ENCODE measurements at places on chromosomes 1 and 21. TPM values are rescaled to one million over a fixed set of nuclear protein-coding genes. Genes with fewer than 3 reads are reported as not detected.
A peak's percentile ranks its signal among the peaks of the same experiment; 100 is the strongest.

DNA sequence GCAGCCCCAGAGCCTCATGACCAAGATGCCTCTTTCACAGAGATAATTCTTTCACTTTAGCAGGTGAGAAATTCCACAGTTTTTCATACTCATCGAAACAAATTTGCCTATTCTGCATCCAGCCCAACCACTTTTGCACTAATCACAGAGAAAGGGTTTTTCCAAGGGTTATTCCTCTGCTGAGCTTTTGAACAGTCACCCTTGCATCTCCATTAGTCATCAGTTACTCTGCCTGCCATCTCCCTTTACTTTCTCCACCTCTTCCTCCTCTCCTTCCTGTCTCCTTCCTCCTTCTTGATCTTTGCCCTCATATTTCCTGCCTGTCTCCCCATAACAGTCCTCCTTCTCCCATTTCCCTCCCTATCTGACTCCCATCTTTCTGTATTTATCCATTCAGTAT lies 43.9 kb downstream of the FH start:
- H3K27me3 ChIP-seq, result no peaks in the 10 kb centered on the region
- no peaks in the 10 kb centered on the region for H3K36me3 ChIP-seq
- DNase-seq, result no peak
- no peaks in the 10 kb centered on the region for H3K4me1 ChIP-seq

- no peaks in the 10 kb centered on the region for H3K27me3 ChIP-seq
- no peaks in the 10 kb centered on the region for H3K36me3 ChIP-seq
- H3K4me3 ChIP-seq, result no peak overlapping the region
- no peaks in the 10 kb centered on the region for H3K4me1 ChIP-seq
- H3K27ac ChIP-seq, result no peak overlapping the region
Measured at GRCh38 chr1:94621802-94622201, 80.2 kb upstream of the F3 start.

DNA sequence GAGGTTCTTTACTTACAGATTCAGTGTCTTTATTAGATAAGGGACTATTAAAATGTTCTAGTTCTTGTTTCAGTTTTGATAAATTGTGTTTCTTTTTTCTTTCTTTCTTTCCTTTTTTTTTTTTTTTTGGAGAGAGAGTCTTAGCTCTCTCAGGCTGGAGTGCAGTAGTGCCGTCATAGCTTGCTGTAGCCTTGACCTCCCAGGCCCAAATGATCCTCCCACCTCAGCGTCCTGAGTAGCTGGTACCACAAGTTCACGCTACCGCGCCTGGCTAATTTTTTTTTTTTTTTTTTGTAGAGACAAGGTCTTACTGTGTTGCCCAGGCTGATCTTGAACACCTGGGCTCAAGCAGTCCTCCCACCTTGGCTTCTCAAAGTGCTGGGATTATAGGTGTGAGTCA lies 76.6 kb downstream of the TMEM200B start:
- H3K4me3 ChIP-seq, result no peak overlapping the region
- H3K4me1 ChIP-seq, result no peaks in the 10 kb centered on the region
- DNase-seq, result no peak
- H3K36me3 ChIP-seq, result peaks cover 31% of the 10 kb centered on the region

- no peak overlapping the region for H3K4me3 ChIP-seq
- DNase-seq, result no peak
- H3K36me3 ChIP-seq, result no peaks in the 10 kb centered on the region
- H3K27me3 ChIP-seq, result peaks cover 4% of the 10 kb centered on the region
- H3K4me1 ChIP-seq, result peaks cover 15% of the 10 kb centered on the region
Measured at GRCh38 chr1:10211805-10212410, 1.5 kb downstream of the KIF1B start.

DNA sequence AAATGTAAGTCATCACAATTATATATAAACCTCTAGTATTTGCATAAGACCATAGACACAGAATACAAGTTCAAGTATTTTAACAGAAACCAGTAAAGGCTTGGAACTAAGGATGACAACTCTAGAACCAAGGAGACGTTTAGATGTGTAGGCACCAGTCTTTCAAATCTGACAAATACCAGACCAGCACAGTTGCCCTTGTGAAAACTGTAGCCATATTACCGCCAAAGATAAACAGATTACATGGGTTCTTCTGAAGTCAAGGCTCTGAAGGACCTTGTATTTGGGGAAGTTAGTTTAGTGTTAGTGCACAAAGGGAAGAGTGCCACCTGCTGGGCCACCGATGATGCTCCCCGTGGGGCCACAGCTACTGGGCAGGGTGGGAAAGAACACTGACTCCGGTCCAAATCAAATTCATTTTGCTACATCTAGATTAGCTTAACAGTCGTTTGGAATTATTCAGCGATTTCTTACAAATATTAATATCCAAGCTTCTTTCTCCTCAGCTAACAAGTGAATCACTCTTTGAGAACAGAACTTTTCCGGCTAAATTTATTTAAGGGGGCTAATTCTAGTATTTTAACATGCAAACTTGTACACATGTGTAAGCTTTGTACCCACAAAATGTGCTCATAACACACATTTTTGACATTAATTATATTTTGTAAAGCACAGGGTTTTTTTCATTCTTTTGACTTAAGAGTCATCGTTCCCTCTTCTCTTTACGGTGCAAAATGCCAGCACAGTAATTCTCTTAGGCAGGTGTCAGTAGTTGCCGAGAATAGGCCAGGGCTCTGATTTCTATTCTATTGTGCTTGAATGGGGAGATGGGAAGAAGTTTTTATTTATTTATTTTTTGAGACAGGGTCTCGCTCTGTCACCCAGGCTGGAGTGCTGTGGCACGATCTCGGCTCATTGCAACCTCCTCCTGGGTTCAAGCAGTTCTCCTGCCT lies 8.0 kb upstream of the NIBAN1 start:
- no peaks in the 10 kb centered on the region for H3K4me1 ChIP-seq
- H3K27me3 ChIP-seq, result peaks cover 2% of the 10 kb centered on the region
- peak; percentile 88 for DNase-seq
- no peak overlapping the region for H3K27ac ChIP-seq
- H3K4me3 ChIP-seq, result no peak overlapping the region

DNA sequence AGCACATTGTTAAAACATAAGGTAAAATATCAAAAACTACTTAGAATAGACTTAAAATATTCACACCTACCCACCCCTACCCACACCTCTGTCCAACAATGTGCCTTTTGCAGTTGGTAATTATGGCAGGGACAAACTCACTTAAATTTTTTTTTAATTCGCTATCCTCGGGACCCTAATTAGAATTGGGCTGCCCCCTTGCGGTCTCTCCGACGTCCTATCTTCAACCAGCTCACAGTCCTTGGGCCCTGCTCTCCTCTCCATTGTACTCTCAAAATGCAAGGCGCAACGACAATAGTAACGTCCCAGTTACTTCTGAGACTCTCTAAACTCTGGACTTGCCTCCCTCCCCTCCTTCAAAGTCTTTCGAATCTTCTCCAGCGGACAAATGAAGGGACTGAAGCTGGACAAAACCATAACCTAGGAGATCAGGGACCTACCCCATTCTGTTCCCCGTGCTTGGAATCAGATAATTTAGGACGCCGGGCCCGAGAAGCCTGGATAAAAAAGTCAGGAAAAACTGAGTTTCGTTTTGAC lies 1.1 kb upstream of the CIART start:
- peaks cover 22% of the 10 kb centered on the region for H3K4me1 ChIP-seq
- no peaks in the 10 kb centered on the region for H3K36me3 ChIP-seq
- no peak overlapping the region for H3K27ac ChIP-seq
- peak overlapping the region; percentile 46 for H3K4me3 ChIP-seq
- no peak for DNase-seq
- no peaks in the 10 kb centered on the region for H3K27me3 ChIP-seq

DNA sequence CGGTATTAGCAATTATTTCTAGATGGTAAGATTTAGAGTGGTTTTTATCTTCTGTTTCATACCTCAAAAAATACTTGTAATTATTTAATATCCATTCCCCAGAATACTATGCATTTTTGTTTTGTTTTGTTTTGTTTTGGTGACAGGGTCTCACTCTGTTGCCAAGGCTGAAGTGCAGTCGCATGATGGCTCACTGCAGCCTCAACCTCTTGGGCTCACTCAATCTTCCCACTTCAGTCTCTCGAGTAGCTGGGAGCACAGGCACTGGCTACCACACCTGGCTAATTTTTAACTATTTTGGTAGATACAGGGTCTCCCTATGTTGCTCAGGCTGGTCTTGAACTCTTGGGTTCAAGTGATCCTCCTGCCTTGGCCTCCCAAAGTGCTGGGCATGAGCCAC lies 252.7 kb downstream of the AKT3 start:
- no peak overlapping the region for H3K4me3 ChIP-seq
- H3K27ac ChIP-seq, result no peak overlapping the region
- peaks cover 4% of the 10 kb centered on the region for H3K4me1 ChIP-seq
- no peaks in the 10 kb centered on the region for H3K27me3 ChIP-seq
- no peaks in the 10 kb centered on the region for H3K36me3 ChIP-seq

DNA sequence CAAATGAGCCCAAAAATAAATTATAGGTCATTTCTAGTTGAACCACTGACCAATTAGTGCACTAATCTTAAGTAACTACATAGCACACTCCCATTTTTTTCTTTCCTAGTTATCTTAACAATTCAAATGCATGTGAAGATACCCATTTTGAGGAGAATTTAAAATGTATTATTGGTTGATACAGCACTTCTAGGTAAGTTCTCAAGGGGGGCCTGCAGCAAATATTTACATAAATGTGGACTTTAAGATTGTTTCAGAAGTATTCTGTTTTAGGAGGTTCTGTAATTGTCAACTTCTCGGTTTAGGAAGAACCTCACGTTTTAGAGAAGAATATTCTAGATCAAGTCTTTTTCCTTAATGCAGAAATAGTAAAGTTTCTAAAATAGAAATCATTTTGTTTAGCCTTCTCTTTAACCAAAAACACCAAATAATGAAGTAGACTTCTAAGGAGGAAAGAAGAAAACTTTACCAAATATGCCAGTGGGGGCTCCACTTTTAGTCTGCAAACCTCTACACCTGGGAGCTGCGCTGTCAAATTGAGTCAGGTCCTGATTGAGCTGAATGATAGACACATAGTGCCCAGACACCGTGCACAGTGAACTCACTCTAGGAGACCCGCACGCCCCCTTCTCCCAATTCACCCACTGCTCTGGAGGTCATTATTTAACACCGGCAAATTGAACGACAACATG lies 144.4 kb downstream of the RUNX1 start:
- peaks cover 8% of the 10 kb centered on the region for H3K4me1 ChIP-seq
- H3K27me3 ChIP-seq, result no peaks in the 10 kb centered on the region
- no peak overlapping the region for H3K27ac ChIP-seq
- no peaks in the 10 kb centered on the region for H3K36me3 ChIP-seq
- no peak overlapping the region for H3K4me3 ChIP-seq

DNA sequence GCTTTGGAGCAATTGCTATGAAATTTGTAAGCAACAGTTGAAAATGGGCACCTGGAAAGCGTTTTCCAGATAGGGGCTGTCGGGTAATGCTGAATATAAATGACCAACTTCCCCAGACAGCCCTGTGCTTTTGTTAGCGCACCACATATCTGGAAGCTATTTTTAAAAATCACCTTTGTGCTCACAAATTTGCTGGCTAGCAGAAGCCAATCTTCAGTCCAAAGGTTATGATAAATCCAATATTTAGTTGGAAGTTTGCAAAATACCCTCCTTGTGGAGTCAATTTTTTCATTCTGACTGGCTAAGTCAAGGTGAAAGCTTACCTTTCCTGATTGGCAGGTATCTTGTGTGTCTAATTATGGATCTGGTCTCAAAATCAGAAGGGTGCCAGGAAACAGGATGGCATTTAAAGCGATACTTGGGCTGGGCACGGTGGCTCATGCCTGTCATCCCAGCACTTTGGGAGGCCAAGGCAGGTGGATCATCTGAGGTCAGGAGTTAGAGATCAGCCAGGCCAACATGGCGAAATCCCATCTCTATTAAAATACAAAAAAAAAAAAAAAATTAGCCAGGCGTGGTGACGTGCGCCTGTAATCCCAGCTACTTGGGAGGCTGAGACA lies 124.1 kb upstream of the AJAP1 start:
- H3K27me3 ChIP-seq, result no peaks in the 10 kb centered on the region
- H3K36me3 ChIP-seq, result no peaks in the 10 kb centered on the region
- H3K4me3 ChIP-seq, result no peak overlapping the region
- no peak overlapping the region for H3K27ac ChIP-seq

DNA sequence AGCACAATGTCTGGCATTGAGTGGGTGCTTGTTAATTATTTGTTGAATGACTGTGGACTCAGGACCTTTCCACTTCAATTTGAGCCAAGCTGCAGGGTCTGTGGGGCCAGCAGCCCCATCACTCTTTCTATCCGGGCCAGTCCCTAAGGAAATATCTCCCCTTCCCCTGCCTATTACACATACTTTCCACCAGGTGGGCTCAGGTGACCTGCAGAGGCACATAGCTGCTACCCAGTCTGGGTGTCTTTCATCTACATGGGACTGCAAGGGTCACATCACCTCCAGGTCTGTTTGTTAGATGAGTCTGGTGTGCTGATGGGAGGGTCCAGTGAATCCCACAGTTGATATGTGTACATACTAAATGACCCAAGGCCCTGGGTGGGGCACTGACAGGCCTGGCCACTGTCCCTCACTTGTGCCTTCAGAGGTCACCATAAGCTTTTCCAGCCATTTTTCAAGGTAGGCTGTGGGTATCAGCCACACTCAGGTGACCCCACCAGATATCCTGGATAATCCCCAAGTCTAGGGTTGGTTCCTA lies 59.5 kb upstream of the KDM4A start:
- no peak overlapping the region for H3K4me3 ChIP-seq
- H3K36me3 ChIP-seq, result no peaks in the 10 kb centered on the region
- H3K4me1 ChIP-seq, result peaks cover 2% of the 10 kb centered on the region
- no peak for DNase-seq
- no peak overlapping the region for H3K27ac ChIP-seq
- no peaks in the 10 kb centered on the region for H3K27me3 ChIP-seq

DNA sequence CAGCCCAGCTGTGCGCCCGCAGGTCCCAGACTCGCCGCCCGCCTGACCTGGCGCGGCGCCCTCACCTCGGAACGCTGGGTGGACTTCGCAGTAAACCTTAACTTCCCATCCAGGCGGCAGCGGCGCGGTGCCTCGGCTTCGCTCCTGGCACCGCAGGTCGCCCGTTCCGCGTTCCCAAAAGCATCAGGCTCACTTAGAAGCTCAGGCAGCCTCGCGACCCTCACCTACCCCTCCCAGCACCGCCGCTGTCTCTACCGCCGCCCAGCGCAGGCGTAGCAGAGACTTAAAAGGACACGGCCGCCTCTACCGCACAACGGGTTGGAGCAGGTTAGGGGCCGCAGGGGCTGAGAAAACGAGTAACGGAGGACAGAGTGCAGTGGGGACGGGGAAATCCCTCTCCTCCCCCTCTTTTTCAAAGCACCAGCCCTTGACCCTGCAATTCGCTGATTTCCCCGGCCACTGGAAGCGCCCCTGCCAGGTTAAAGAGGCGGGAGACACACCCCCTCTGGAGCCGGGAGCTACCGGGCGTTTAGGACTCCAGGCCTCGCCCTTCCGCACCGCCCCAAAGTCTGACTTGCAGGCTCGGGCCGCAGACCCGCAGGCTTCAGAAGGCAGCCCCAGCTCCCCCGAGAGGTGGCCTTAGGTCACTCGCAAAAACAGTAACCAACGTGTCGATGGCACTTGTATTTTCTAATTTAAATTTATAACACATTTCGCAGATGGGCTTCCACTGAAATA lies 328.5 kb downstream of the FAM72C start:
- H3K27me3 ChIP-seq, result peaks cover 9% of the 10 kb centered on the region
- no peaks in the 10 kb centered on the region for H3K4me1 ChIP-seq
- no peak overlapping the region for H3K27ac ChIP-seq

The TACSTD2 gene
- 0.21 TPM for total RNA-seq

The FAM72A gene
- 0.60 TPM for total RNA-seq

The PTCH2 gene
- 3.1 TPM for total RNA-seq

The LIN28A gene
- total RNA-seq, result not detected

The HYI gene
- 8.6 TPM for total RNA-seq

The DDR2 gene
- total RNA-seq, result 2.0 TPM
